Pancreas (tissue), 10 donors: ENCODE measurements at places on chromosomes 11 and 22.

- DNase-seq: peak; percentile 78
These were observed 6.3 kb upstream of the ADAMTS8 start for GRCh38 chr11:130434521-130435223.

- DNase-seq: no peak
These were observed 22.6 kb upstream of the ISX start for GRCh38 chr22:35043252-35043933.

DNA sequence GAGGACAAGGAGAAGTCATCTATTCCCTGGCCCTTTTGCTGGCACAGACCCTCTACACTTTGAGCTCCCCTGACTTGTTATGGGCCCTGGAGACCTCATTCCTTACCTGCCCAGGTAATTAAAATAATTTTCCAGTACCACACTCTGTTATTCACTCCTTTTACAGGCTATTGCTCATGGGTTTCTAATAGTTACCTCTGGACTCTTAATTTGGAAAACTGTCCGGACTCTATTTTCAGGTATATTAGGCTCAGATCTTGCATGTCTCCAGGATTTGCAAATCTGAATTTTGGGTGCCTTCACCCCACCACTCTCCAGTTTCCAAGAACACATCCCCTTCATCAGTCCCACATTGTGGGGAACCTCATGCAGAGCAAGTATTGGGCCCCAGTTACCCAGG, 186.8 kb upstream of the SESN3 start:
- no peak for DNase-seq

- DNase-seq: no peak
These were observed 4.0 kb upstream of the SLC43A3 start for GRCh38 chr11:57430952-57431351.

DNA sequence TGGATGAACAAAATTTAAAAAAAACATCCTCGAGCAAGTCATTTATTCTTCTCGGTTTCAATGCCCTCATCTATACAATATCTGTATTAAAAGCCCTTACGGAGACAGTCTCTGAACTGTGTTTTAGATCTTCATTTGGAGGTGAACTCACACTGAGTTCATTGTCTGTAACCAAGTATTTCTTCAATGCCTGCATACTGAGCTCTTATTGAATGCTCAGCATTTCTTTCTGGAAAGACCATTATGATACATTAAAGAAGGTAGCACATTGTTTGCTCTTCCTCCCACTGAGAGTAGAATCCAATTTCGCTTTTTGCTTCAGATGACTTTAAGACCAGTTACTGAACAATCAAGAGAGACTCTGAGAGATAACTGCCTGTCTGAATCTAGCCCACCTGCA, 1.7 kb upstream of the ANO3 start:
- no peak for DNase-seq

DNA sequence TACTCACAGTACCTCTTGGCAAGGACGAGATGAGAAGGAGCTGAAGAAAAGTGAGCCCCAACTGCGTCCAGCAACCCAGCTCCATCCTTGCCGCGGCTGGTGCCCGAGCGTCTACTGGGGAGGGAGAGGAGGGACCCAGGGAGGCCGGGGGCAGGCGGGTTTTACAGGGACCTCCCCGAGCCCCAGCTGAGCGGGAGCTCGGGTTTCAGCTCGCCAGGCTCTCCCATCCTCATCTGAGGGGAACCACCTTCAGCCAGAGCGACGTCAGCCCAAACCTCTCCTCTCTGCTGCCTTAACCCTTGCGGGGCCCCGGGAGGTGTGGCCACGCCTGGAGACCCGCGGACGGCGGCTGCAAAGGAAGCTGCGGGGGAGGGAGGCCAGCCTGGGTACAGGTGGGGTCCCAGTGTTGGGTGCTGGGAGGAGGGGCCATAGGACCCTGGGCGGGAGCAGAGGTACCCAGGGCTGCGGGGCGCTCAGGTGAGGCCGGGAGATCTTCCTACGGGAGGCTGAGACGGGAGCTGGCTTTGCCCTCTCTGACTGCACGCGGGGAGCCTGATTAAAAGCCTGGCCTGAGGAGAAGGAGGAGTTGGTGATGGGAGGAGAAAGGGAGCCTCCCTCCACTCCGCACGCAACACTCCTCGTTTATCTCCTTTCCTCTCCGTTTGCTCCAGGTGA, at the start of gene PAMR1:
TSS of gene PAMR1 (minus strand) at position 116 of the 675 bp plus-strand sequence. CDS start at position 85, 31 bp downstream.
- peak; percentile 31 for DNase-seq

- no peak for DNase-seq
These were observed 80.4 kb downstream of the BDNF start for GRCh38 chr11:27619763-27620335.

GRCh38 chr22:20069331-20070042, 10.6 kb upstream of the DGCR8 start:
- DNase-seq: no peak

DNA sequence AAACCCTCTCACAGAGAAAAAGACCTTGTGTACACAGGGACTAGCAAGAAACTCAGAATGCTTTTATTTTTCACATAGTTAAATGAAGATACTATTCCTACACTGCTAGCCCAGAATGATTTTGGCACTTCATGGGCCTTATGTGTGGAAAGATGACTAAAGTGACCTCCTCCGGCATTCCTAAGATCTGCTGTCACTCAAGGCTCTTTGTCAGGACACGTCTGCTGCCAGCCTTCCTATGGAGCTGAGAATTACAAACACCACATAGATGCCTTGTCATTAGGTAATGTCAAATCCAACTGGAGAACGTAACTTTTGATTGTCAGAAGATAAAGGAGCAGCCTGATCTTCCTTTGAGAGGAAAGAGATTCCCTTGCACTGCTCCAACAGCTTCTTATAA, 249.1 kb downstream of the FAT3 start:
- no peak for DNase-seq

DNA sequence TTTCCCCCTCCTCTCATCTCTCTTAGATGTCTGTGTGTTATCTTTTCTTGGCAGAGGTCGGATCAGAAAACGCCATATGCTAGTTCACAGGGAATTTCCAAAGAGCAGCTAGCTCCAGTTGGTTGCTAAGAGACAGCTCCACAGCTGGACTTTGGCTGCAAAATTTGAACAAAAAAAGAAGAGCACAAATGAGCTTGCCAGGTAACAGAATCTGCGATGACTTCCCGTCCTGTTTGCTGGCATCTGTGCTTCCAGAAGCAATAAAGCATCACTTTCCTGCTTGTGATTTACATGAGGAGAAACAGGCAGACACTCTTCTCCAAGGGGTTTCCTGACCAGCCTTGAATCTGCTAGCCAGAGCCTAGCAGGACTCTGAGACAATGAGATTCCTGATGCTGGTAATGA, 596.0 kb upstream of the B3GAT1 start:
- no peak for DNase-seq

GRCh38 chr22:40665312-40665711, 14.0 kb upstream of the MCHR1 start:
- no peak for DNase-seq

DNA sequence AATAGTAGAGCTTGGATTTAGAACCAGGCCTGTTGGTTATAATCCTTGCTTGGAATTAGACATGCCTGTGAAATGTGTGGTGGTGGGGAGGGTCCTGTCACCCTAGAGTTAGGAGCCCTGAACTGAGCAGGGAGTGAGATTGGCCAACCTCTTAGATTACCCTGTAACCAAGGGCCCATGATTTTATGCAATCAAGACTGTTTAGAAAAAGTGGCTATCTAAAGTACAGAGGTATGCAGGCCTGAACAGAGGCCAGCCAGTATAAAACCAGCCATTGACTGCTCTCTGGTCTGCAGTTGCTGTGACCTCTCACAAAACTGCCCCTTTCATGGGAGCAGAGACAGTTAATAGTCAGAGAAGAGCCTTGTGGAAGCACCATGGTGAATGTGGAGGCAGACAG, 36.2 kb downstream of the SERPINH1 start:
- no peak for DNase-seq

- DNase-seq: no peak
These were observed 91.9 kb downstream of the CTTN start for GRCh38 chr11:70490208-70490607.

- no peak for DNase-seq
These were observed 35.3 kb downstream of the IGHMBP2 start for GRCh38 chr11:68938816-68939582.

GRCh38 chr11:64519541-64519940, 71.5 kb upstream of the SLC22A12 start:
- no peak for DNase-seq

GRCh38 chr22:36853407-36854099, 7.3 kb upstream of the NCF4 start:
- DNase-seq: no peak

- no peak for DNase-seq
These were observed 1.8 kb upstream of the OR2D2 start for GRCh38 chr11:6894097-6894496.

DNA sequence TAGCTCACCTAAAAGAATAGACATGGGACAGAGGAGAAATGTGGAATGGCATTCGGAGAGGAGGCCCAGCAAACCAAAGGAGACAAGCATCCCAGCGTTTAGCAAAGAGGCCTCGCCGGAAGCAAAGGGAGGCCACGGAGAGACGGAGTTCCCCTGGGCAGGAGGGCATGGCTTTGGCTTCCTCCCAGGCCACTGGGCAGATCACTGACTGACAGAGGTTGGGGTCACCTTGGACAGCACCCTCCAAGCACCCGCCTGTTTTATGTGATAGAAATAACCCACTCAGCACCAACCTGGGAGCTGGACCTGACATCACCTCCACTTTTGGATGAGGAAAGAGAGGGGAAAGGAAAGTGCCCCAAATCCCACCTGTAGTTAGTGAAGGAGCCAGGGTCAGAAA, 434.1 kb downstream of the BRD1 start:
- DNase-seq: no peak

GRCh38 chr11:130854483-130854882, 61.8 kb downstream of the SNX19 start:
- DNase-seq: no peak

DNA sequence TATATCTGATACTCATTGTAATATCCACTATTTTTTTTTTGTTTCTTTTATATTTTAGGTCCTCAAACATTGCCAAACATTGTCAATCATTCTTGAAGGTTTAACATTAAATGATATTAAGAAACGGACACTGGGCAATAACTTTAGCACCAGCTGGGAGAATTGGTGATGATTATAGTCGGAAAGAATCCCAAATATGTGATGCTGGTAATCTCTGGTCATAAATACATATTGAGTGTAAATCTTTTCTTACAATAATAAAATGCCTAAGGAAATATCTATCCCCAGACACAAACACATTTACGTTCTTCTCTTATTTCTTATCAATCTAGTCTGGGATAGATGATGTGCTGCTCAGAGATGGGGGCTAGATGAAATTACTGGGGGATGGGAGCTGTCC, 25.2 kb downstream of the OR51E2 start:
- DNase-seq: no peak

DNA sequence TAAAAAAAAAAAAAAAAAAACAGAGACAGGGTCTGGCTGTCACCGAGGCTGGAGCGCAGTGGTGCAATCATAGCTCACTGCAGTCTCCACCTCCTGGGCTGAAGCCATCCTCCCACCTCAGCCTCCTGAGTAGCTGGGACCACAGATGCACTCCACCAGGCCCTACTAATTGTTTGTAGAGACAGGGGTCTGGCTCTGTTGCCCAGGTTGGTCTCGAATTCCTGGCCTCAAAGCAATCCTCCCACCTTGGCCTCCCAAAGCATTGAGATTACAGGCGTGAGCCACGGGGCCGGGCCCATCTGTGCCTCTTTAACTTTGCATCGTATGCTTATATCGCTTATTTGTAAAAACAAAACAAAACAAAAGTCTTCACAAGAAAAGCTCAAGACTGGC, 3.1 kb downstream of the CPT1A start:
- no peak for DNase-seq

DNA sequence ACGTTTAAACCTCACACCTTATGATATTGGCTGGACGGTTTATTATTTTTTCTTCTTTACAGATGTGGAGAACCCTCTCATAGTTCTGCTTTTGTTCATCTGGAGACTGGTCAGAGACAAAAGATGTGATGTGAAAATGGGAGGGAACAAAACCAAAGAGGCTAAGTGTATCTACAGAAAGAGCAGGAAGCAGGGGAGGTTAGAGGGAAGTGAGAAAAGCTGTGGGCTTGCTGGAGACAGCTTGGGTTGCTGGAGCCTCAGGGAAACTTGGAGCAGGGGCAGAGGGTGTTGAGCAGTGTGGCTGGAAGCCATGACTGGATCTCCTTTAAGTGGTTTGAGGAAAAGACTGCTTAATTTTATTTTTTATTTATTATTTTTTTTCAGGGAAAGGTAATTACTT, 79.0 kb upstream of the SNX19 start:
- no peak for DNase-seq

DNA sequence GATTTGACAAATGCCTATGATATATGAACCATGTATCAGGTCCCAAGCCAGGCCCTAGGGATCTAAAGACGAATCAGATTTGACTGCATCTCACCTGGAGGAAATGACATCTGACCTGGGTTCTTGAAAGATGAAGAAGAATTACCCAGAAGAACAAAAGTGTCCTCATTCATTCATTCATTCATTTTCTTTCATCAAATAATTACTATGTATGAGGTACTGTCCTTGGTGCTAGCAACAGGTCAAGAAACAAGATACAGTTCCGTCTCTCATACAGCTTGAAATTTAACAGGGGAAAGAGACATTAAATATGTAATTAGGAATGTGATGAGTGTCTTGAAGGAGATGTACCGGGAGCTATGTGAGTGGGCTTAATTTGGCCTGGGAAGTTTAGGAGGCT, 1.8 kb upstream of the APBB1 start:
- DNase-seq: no peak

DNA sequence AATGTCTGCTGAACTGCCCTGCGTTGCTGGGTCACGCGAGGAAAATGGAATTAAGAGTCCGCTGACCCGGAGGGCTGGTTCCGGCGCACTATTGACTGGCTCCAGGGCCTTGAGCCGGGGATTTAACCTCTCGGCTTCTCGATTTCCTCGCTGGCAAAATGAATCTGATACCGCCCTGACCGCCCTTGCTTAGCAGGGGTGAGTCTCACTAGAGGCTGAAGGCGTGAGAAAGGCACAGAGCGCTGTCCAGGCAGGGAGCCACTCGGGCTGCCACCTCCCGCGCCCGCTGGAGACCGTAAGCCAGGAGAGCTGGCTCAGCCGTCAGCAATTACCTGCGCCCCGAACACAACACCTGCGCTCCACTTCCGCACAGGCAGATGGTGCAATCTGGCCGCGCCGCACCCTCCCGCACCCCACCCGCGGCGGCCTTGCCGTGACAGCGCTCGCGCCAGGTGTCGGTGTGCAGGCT, 65.6 kb downstream of the BUD13 start:
- DNase-seq: peak; percentile 90

DNA sequence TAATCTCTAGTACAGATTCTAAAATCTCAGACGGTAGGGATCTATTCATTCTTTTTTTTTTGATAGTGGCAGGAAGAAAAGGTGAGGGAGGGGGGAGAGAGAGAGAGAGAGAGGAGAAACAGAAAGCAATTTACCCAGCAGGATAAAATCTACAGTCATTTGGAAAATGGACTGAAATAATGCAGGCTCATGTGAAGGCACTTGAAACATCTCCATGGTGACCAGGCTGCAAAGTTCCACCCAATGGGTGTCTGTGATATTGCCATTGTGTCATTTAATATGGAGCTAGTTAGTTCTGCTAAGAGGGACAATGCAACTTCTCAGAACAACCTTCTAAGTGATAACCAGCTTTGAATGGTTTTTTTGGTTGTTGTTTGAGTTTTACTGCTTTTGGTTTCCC, 165.2 kb upstream of the RAG2 start:
- DNase-seq: no peak
